ENCODE measurements at places on chromosomes 7 and 10.

DNA sequence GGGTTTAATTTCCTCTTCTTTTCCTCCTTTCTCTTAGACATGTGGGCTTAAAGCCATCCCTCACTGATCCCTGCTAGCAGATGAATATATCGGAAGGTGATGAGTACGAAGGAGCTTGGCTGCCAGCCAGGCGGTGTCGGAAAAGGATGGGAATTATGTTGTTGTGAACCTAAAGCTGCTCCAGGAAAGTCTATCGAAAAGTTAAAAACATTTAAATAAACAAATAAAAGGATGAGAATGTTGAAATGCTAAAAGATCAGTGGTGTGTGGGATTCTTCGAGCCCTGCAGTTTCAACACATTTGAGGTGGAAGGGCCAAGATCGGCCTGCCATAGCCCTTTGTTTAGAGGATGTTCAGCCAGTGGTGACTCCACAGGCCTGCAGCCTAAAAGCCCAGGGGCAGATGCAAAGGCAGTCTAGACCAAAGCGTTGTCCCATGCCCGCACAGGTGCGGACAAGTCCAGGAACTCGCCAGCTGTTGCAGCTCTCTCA is 107.9 kb downstream of the JCAD start:
- no peak for DNase-seq

GRCh38 chr7:70171369-70171920 is 573.2 kb downstream of the AUTS2 start:
- DNase-seq = no peak

GRCh38 chr10:130179640-130180039 is 43.4 kb downstream of the GLRX3 start:
- no peak for DNase-seq

DNA sequence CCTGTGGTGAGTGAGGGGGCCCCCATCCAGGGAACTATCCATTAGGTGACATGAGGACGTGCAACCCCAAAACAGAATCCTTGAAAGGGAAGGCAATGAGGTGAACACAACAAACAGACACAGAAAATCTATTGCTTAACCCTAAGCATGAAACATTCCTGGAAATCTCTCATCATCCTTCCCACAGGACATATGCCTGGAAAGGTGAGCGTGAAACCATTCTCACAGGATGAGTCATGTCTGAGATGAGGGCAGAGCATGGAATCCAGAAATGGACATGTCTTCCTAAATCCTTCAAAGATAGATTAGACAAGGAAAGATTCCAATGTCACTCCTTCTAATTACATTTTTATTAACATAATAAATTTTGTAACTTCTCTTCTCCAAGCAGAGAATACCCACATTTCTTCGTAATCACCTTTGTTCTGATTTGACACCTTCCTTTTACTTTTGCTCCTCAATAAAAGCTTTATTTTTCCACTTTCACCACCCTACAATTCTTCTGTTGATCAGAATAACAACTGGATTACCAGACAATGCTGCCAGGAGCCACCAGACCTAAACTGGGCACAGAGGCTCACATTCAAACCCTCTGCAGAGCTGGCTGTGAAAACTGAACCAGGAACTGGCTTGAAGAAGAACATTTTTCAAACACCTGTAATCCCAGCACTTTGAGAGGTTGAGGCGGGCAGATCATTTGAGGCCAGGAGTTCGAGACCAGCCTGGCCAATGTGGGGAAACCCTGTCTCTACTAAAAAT is 67.2 kb downstream of the COBL start:
- no peak for DNase-seq

- DNase-seq = no peak
Observed at GRCh38 chr7:143374561-143374960, 6.6 kb upstream of the ZYX start.

DNA sequence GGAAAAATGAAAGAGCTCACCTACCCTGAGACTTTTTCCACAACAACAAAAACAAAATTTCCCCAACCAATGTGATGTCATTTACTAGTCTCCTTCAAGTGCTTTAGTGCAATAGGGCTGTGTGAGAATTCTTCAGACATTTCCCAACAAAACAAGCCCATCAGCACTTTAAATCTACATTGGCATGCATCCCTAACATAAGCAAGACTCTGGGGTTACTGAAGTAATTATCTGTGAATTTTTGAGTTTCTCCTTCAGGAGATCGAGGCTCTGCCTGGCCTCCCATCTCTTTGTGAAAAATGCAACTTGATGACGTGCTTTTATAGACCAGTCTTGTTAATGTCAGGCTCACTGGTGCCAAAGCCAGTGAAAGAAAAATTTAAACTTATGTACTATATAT is 255.6 kb downstream of the GFRA1 start:
- no peak for DNase-seq

- DNase-seq = no peak
Observed at GRCh38 chr10:72756674-72757385, 64.9 kb downstream of the MCU start.

- no peak for DNase-seq
Observed at GRCh38 chr10:86647773-86648703, 6.3 kb upstream of the OPN4 start.

- DNase-seq = no peak
Observed at GRCh38 chr7:87570178-87570577, 30.5 kb downstream of the ABCB1 start.

DNA sequence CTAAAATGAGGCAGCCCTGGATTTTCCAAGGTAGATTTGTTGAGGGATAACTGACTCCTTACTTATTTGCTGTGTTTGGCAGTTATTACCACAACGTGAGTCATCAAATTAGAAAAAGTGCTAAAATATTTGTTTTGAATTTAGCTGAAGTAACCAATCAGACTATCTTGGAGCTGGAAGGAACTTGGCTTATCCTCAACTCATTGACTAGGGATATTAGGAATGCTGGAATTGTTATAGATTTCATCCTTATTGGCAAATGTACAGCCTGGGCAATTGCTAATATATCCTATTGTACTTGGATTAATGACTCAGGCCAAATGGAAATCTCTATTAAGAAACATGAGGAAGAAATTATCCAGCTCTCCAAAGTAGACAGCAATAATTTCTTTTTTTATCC is 1189.0 kb upstream of the LRRN3 start:
- DNase-seq = no peak

DNA sequence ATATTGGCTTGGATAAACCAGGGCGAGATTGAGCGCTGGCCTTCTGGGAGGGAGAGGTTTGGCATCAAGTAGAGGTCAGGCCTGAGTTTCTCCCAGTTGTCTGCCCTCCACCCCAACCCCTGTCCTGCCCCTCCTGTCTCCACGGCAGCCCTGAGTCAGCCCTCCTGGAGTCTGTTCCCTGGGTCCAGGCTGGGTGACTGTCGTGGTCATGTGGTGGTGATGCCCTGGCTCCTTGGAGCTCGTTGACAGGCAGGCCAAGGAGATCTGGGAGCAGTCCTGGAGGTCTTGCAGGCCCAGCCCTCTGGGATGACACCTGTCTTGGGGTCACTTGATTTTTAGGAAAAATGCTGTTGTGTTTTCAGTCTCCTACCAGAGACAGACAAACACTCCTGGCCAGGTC is 53.6 kb upstream of the PODXL start:
- no peak for DNase-seq

GRCh38 chr10:1255118-1255517 is 198.9 kb downstream of the WDR37 start:
- DNase-seq = no peak

GRCh38 chr10:77866598-77866997 is 60.0 kb downstream of the DLG5 start:
- no peak for DNase-seq

DNA sequence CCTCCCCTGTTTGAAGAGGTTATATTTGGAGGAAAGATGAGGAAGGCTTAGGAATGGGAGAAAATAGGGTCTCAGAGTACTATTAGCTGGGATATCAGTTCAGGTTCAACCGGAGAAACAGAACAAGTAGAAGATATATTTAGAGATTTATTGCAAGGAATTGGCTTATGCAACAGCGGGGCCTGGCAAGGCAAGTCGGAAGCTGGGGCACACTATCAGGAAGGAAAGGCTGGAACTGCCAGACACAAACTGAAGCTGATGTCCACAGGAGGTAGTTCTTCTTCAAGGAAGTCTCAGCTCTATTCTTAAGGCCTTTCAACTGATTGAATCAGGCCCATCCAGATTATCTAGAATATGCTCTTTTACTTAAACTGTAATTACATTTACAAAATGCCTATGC is 939.6 kb upstream of the C7orf33 start:
- no peak for DNase-seq

Measured in CD4-positive, alpha-beta T cell treated with Interleukin-1 beta for 1 hour (primary cell).